ENCODE measurements at places on chromosomes 5 and 9. TPM values are rescaled to one million over a fixed set of nuclear protein-coding genes. Genes with fewer than 3 reads are reported as not detected.
A peak's percentile ranks its signal among the peaks of the same experiment; 100 is the strongest.

The MEGF10 gene
- total RNA-seq = 96.1 TPM

GRCh38 chr9:36584620-36585460 is 12.1 kb downstream of the MELK start:
- no peak overlapping the region for H3K27ac ChIP-seq
- H3K36me3 ChIP-seq = peaks cover 13% of the 10 kb centered on the region
- no peak for DNase-seq
- H3K4me3 ChIP-seq = no peak overlapping the region
- no peaks in the 10 kb centered on the region for H3K27me3 ChIP-seq
- H3K4me1 ChIP-seq = no peaks in the 10 kb centered on the region

GRCh38 chr5:148910686-148911361 is 84.4 kb downstream of the ADRB2 start:
- H3K27ac ChIP-seq = no peak overlapping the region
- DNase-seq = no peak
- H3K36me3 ChIP-seq = no peaks in the 10 kb centered on the region
- H3K4me3 ChIP-seq = no peak overlapping the region

The ORM2 gene
- not detected for total RNA-seq

The SPINK7 gene
- not detected for total RNA-seq

DNA sequence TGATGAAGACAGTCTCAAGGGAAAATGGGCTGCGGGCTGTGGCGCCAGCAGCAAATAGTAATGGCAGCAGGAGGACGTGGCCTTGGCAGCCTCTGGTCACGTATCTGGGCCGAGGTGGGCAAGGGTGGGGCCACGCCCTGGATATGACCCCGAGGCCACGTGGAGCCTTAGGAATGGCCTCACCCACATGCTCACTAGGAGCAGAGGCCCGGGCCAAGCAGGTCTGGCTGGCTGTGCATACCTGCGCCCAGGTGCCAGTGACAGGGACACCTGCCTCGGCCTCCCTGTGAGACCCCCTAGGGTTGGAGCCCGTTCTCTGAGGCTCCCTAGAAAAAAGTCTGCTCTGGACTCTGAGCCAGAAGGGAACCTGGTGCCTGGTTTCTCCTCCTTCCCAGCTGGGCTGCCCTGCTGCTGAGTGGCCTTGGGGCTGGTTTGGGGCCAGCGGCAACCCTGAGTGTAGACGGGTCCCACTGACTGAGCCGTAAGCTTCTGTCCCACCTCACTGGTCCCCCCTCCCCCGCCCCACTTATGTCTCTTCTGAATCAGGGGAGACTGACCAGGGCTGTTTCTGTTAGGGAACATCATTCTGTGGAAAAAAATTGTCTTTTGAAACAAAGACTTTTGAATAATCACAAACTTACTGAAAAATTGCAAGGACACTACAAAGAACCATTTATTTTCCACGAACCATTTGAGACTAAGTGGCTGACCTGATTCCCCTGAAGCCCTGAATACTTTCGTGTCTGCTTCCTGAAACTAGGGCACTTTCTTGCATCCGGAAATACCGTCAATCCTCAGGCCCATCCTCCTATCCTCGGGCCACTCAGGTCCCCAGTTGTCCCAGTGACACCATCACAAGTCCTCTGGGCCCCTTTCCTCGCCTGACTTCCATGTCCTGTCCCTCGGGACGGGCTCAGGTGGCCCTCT is 60.8 kb downstream of the WNK2 start:
- H3K27ac ChIP-seq = no peak overlapping the region
- no peak overlapping the region for H3K4me3 ChIP-seq
- H3K27me3 ChIP-seq = no peaks in the 10 kb centered on the region
- H3K4me1 ChIP-seq = peaks cover 23% of the 10 kb centered on the region
- no peak for DNase-seq

- H3K27ac ChIP-seq = no peak overlapping the region
- no peak for DNase-seq
- peaks cover 71% of the 10 kb centered on the region for H3K27me3 ChIP-seq
- no peak overlapping the region for H3K4me3 ChIP-seq
Observed at GRCh38 chr5:135456238-135457099, 4.3 kb upstream of the TIFAB start.

DNA sequence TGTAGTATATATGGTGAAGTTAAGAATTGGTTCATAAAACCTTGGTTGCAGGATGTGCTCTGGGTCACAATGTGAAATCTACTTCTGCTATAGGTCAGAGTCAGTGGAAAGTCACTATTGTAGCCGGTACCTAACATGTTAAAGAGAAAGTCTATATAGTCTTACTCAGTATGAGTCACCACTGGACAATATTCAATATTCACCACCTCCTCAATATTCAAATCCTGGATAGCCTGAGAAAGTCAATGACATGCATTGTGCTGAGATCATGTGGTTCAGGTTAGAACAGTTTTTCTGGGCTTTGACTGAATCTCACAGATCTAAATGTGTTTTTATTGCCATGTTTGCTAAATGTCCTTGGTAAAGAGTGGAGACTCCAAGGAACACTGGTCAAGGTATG is 108.8 kb downstream of the HMHB1 start:
- no peak overlapping the region for H3K27ac ChIP-seq
- H3K36me3 ChIP-seq = no peaks in the 10 kb centered on the region
- no peak for DNase-seq
- H3K27me3 ChIP-seq = peaks cover under 1% of the 10 kb centered on the region
- no peak overlapping the region for H3K4me3 ChIP-seq

DNA sequence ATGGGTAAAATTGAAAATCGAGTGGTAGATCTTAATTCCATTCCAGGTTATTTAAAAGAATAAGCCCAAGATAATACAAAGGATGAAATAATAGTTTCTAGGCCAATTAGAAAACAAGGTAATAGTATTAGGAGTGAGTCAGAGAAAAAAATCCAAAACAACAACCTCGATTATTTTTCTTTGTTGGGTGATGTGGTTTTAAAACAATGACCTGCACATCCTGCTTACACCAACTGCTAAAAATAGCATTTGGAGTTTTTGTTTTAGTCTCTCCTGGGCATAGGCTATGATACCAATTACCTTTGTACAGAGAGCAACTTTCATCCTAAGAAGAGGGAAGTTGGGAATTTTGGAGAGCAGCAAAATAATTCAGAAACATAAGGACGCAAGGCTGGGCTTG is 101.7 kb upstream of the MYO10 start:
- no peaks in the 10 kb centered on the region for H3K36me3 ChIP-seq
- no peak overlapping the region for H3K27ac ChIP-seq
- H3K4me1 ChIP-seq = peaks cover 8% of the 10 kb centered on the region
- H3K27me3 ChIP-seq = no peaks in the 10 kb centered on the region

DNA sequence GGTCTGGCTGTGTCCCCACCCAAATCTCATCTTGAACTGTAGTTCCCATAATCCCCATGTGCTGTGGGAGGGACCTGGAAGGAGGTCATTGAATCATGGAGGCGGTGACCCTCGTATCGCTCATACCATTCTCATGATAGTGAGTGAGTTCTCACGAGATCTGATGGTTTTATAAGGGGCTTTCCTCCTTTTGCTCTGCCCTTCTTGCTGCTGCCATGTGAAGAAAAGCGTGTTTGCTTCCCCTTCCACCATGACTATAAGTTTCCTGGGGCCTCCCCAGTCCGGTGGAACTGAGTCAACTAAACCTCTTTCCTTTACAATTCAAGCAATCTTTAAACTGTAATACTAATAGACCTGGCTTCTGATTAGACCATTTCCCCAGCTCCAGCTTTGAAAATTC is 92.2 kb upstream of the SARDH start:
- H3K27ac ChIP-seq = no peak overlapping the region
- no peak for DNase-seq
- peaks cover 17% of the 10 kb centered on the region for H3K4me1 ChIP-seq
- H3K27me3 ChIP-seq = no peaks in the 10 kb centered on the region
- H3K36me3 ChIP-seq = no peaks in the 10 kb centered on the region

- no peak for DNase-seq
- H3K36me3 ChIP-seq = no peaks in the 10 kb centered on the region
- peaks cover 10% of the 10 kb centered on the region for H3K4me1 ChIP-seq
- no peak overlapping the region for H3K4me3 ChIP-seq
Observed at GRCh38 chr9:4066120-4066519, 233.7 kb downstream of the GLIS3 start.

GRCh38 chr5:172802112-172802511 is 31.1 kb upstream of the DUSP1 start:
- no peaks in the 10 kb centered on the region for H3K27me3 ChIP-seq
- no peak for DNase-seq
- no peak overlapping the region for H3K27ac ChIP-seq
- no peaks in the 10 kb centered on the region for H3K36me3 ChIP-seq
- no peak overlapping the region for H3K4me3 ChIP-seq

The TSTD2 gene
- total RNA-seq = 24.4 TPM

DNA sequence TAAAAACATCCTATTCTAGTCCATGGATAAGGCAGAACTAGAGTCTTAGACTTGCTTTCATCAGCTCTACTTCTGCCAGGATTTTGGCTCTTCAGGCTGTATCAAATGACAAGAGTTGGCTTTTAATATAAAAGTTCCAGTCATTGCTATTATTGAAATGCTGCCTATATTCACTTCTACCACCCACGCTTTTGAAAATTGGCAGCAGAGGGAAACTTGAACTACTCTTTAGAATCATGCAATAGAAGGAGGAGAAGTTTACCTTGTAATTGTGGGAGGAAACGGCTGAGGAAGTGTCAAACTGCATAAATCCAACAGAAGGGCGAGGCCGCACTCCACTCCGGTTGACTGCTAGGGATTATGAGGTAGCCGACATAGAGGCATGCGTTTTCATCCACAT is 122.6 kb upstream of the BASP1 start:
- H3K4me1 ChIP-seq = peaks cover 14% of the 10 kb centered on the region
- H3K4me3 ChIP-seq = no peak overlapping the region
- H3K36me3 ChIP-seq = no peaks in the 10 kb centered on the region
- no peak overlapping the region for H3K27ac ChIP-seq

GRCh38 chr9:119963258-119963797 is 594.1 kb upstream of the BRINP1 start:
- H3K27ac ChIP-seq = no peak overlapping the region
- peaks cover 40% of the 10 kb centered on the region for H3K27me3 ChIP-seq
- no peaks in the 10 kb centered on the region for H3K36me3 ChIP-seq
- H3K4me3 ChIP-seq = no peak overlapping the region
- H3K4me1 ChIP-seq = no peaks in the 10 kb centered on the region

- H3K27ac ChIP-seq = no peak overlapping the region
- peak overlapping the region; percentile 95 for H3K4me3 ChIP-seq
- H3K27me3 ChIP-seq = peaks cover 33% of the 10 kb centered on the region
- peaks cover 15% of the 10 kb centered on the region for H3K4me1 ChIP-seq
- no peaks in the 10 kb centered on the region for H3K36me3 ChIP-seq
Observed at GRCh38 chr5:150779397-150780186, 1.0 kb downstream of the SMIM3 start.

DNA sequence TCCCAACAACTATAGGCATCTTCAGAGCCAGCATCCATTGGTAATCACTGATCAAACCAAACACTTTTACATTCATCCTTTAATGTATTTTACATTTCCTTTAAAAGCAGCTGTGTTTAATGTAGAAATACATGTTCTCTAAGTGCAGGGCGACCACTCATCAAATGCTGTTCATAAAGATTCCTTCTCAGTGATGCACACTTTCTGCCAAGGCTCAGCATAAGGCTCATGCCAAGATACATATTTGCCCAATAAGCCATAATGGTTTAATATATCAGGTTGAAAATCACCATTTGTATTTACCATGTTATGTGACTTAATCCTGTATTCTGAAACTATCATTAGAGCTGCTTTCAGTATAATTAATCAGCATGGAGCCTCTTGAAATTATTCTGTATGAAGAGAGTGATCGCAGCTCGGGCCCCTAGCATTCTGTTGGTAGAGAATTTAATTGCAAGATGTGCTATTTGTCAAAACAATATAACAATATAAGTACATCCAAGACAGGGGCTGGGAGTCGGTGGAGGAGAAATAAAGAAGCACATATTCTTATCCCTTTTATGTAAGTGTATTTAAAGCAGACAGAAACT is 267.5 kb downstream of the EBF1 start:
- H3K27me3 ChIP-seq = no peaks in the 10 kb centered on the region
- H3K36me3 ChIP-seq = no peaks in the 10 kb centered on the region
- H3K27ac ChIP-seq = no peak overlapping the region
- H3K4me1 ChIP-seq = peaks cover 10% of the 10 kb centered on the region

Data from neural crest cell (in vitro differentiated cells).